ENCODE measurements at places on chromosomes 4 and X. TPM values are rescaled to one million over a fixed set of nuclear protein-coding genes. Genes with fewer than 3 reads are reported as not detected.

The PPEF1 gene
- polyA plus RNA-seq, result 0.92 TPM

The UGT2B17 gene
- polyA plus RNA-seq, result not detected

The L1CAM gene
- polyA plus RNA-seq, result 26.1 TPM

The BEX2 gene
- 130 TPM for polyA plus RNA-seq

The GUCY1A1 gene
- 6.9 TPM for polyA plus RNA-seq

The SPARCL1 gene
- 87.4 TPM for polyA plus RNA-seq

The CXCL5 gene
- not detected for polyA plus RNA-seq

The LCORL gene
- polyA plus RNA-seq, result 2.8 TPM

The MAGEA4 gene
- not detected for polyA plus RNA-seq

The C4orf36 gene
- polyA plus RNA-seq, result not detected

The GATA1 gene
- polyA plus RNA-seq, result not detected

The PDCL2 gene
- polyA plus RNA-seq, result not detected

The NHSL2 gene
- 1.3 TPM for polyA plus RNA-seq

The EDNRA gene
- polyA plus RNA-seq, result 3.2 TPM

The CDS1 gene
- polyA plus RNA-seq, result 13.5 TPM

The ZNF41 gene
- polyA plus RNA-seq, result 2.5 TPM

The TMEM255A gene
- polyA plus RNA-seq, result 2.8 TPM

The NEUROG2 gene
- polyA plus RNA-seq, result not detected

The ATP6AP1 gene
- polyA plus RNA-seq, result 205 TPM

The RAB41 gene
- polyA plus RNA-seq, result not detected

All from kidney (tissue), 22 donors.